Left hindlimb (tissue), 1 donor: ENCODE measurements at places on chromosomes 13 and 19.

DNA sequence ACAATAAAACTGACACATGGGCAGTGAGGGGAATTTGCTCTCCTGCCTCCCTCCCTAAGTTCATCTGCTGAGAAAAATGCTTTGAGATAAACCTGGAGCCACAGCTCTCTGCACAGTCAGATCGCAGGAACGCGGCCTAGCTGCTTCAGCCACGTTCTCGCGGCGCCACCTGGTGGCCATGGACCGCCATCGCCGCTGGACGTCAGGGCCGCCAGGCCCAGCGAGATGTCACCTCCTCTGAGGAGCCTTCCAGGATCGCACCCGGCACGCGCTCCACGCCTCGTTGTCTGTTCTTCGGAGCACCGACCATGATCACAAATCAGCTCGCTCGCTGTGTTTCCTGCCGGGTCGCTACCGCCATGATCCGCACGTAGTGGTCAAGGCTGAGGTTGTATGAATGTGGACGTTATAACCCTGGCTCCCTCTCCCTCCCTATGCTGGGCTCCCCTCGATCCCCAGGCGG is 20.6 kb upstream of the USP29 start:
- peak; percentile 82 for DNase-seq

- DNase-seq: no peak
Observed at GRCh38 chr13:31204592-31204991, 4.8 kb downstream of the B3GLCT start.

GRCh38 chr19:7415163-7415856 is 66.6 kb downstream of the ARHGEF18 start:
- peak; percentile 64 for DNase-seq

DNA sequence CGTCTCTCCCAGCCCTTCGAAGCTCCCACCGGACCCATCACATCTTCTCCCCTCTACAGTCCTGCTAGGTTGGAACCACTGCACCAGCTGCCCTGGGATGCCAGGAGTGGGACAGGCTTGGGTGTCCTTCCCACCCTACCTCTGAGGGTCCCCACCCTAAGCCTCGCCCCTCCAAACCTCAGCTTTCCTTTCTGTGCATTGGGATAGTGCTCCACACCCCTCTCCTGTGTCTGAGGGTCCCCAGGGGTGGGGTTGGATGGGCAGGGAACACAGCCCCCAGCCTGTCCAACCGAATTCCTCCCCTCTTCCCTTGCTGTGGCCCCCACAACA is 1.9 kb upstream of the BCL3 start:
- no peak for DNase-seq

DNA sequence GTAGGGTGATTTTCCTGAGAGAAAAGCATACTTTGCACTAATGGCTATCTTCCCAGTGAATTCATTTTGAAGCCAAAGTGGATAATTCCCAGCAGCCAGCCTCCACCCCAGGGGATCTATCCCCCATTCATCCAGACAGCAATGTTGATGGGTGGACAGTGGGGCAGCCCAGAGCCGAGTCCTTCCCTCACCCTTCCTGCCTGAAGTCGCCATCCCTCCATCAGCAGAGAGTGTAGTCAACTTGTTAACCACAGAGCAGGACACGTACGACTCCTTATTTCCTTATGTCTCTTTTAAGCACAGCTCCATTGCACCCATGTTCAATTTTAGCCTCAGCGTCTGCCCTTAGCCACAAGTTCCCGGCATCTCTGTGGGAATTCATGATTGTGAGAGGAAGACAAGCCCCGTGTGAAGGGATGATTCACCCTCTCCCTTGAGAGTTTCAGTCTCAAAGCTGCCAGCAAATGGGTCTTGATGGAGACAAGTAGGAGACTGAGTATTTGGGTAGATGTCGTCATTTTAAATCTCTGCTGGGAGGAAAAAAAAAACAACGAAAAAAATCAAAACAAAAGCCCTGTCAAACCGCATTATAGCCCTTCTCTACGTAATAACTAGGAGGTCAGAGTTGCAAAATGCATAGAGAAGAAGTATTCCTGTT is 58.3 kb upstream of the MEDAG start:
- DNase-seq: no peak

GRCh38 chr13:112931028-112931934 is 37.7 kb upstream of the MCF2L start:
- DNase-seq: no peak

- no peak for DNase-seq
Observed at GRCh38 chr19:7918615-7919421, 1.3 kb upstream of the SNAPC2 start.

- peak; percentile 80 for DNase-seq
Observed at GRCh38 chr19:588093-588740, 1.5 kb upstream of the HCN2 start.

DNA sequence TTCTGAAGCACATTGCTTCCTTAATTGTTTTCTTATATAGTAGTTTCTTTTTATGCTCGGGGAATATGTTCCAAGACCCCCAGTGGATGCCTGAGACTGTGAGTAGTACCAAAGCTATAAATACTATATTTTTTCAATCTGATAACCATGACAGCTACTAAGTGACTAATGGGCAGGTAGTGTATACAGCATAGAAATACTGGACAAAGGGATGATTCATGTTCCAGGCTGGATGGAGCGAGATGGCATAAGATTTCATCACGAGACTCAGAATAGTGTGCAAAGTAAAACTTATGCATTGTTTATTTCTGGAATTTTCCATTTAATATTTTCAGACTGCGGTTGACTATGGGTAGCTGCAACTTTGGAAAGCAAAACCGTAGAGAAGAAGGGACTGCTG is 47.9 kb upstream of the OLFM4 start:
- DNase-seq: no peak

DNA sequence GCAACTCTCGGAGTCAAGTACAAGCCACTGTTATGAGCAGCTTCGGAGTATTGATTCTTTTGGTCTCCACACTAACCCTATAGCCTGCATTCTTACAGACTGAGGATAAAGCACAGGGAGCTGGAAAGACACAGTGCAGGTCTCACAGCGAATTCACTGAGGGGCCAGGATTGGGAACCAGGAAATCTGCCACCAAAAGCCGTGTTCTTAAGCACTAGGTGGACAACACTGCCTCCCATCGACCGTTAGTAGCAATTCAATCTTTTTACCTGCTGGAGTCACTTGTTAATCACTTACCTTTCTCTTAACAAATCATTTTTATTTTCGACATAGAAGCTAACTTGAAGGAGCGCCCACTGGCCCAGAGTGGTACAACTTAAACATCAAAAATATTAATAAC is 6.3 kb downstream of the PMIS2 start:
- no peak for DNase-seq

DNA sequence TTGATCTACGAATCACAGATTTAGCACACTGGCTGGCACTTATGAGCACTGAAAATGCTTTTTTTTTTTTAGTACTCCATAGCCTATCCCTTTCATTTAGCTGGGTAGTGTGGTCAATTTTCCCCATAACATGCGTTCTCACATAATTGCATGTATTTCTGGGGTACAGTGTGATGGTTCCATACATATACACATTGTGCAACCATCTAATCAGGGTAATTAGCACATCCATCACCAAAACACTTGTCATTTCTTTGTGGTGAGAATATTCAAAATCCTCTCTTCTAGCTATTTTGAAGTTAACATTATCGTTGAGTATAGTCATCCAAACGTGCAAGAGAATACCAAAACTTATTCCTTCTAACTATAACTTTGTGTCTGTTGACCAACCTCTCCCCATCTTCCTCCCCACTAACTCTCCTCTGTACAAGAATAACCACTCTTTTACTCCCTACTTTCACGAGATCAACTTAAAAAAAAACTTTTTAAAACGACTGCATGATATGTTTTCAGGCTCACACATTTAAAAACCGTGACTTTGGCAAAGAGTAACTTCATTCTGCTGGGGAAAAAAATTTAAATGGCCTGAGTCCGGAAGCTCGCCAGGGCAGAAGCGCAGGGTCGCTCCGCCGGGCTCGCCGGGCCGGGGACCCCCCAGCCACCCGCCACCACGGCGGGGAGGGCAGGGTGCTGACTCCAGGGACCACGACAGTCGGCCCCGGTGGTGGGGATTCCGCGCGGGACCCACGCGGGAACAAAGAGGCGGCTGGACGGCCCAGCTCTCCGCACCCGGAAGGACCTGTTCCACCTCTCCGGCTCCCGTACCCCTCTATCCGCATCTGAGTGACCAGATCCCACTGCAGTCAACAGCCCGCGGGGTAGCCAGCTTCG is 868 bp upstream of the UBAC2 start:
- DNase-seq: no peak

DNA sequence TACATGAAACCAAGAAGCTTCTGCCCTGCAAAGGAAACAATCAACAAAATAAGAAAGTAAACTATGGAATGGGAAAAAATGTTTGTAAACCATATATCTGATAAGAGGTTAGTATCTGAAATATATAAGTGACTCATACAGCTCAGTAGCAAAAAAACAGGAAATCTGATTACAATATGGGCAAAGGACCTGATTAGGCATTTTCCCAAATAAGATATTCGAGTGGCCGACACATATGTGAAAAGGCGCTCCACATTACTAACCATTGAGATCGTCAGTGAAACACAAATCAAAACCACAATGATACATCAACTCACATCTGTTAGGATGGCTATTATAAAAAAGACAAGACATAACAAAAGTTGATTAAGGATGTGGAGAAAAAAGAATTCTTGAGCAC is 2818.6 kb upstream of the PCDH20 start:
- DNase-seq: no peak

DNA sequence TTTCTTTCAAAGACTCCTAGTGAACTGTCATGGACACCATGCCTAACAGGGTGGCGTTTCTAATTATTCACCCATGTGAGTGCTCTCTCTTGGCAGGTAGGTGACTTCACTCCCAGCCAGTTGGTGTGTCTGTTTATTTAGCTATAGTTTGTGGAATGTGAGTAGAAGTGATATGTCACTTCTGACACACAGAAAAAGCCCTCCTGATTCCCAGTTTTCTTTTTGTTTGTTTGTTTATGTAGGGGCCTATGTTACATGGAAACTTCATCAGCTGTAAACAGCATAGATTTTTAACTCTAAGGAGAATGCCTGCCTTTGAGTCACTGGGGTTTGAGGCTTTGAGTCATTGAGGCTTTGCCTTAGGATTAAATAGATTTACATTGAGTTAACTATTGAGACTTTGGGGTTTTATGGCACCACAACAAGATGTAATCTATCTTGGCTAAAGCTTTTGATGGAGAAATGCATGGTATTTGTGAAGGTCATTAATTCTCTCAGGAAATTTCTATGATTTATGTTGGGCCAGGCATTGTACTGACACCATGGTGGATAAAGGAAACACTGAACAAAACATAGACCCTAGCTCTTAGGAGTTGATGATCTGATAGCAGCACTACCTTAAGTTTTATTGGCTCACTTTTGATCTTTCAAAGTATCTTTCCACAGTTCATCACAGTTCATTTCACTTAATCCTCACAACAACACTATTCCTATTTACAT is 45.3 kb downstream of the UFM1 start:
- no peak for DNase-seq
